ENCODE measurements at places on chromosomes 1 and 21.

GRCh38 chr1:3948344-3948743 is 48.3 kb upstream of the C1orf174 start:
- DNase-seq, result no peak

DNA sequence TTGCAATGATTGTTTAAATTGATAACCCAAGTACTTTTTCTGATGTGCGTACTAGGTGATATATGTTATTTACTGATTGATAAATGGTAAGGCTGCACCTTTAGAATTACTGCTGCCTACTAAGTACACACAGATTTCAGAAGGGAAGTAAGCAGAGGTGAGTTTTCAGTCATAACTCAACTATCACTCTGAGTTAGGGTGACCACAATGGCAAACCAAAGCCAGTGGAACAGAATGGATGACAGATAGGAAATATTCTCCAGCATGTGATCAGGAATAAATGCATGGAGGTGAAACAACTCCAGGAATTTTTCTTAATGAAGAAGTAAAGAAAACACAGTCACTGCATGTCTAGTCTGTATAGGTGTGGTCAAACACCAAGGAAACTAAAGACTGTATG is 7.5 kb upstream of the KCNJ15 start:
- DNase-seq, result no peak

DNA sequence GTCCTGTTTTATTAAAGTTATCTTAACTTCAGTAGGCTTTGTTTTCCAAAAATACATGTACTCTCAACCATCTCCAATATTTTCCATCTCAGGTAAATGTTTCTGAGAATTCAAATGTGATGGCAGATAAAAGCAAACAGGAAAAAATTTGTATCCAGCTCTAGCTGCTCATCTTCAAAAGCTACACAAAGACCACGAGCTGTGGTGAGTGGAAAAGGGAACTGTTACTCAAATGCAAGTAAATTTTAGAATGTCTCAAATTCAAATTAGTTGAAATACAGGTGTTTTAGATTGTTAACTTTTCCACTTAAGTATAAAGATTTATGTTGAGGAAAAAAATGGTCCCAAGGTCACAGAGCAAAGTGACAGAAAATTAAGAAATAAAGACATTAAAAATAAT is 216.0 kb downstream of the SLC45A1 start:
- no peak for DNase-seq

DNA sequence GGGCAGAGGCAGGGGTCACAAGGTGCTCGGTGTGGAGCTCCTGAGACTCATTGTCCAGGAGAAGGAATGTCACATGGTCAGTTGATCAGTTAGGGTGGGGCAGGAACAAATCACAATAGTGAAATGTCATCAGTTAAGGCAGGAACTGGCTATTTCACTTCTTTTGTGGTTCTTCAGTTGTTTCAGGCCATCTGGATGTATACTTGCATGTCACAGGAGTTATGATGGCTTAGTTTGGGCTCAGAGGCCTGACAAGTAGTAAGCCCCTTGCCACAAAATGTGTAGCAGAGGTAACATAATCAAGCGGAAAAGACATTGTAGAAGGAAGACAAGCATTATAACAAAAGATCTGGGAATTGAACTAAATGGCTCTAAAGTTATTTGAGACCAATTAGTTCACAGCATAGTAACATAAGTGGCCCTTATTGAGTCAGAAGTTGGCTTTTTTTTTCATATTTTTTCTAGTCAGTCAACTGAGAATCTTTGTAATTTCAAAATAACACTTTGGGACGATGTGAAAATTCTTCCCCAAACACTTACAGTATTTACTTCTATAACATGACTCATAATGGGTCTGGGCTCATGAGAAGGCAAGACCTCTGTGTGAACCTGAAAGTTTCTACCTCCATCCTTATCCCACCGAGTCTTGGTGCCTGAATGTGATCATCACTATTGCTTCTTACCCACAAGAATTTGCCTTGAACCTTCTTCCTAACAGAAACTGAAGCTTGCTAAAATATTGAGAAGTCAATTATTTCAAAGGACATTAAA is 137.0 kb upstream of the DPT start:
- DNase-seq, result no peak

DNA sequence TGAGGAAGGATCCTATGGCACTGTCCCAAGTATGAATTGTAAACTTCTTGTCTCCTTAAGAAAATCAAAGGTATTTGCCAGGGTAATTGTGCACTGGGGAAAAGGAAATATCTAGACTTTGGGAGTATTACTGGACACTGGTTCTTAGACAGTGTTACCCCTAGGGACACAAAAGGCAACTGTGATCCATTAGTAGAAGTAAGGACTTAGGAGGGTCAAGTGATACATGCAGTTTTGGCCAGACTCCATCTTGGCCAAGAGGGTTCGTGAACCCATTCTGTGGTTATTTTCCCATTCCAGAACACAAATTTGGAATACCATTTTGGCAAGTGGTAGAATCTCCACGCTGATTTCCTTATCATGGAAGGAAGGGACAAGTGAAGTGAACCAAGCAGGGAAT is 98.1 kb downstream of the TM2D1 start:
- no peak for DNase-seq

- DNase-seq, result no peak
Measured at GRCh38 chr1:51981555-51981954, 8.9 kb downstream of the RAB3B start.

GRCh38 chr1:176617881-176618280 is 154.9 kb downstream of the PAPPA2 start:
- peak; percentile 24 for DNase-seq

GRCh38 chr1:49465486-49466185 is 558.1 kb downstream of the AGBL4 start:
- DNase-seq, result no peak

GRCh38 chr1:10192263-10192662 is 18.1 kb upstream of the KIF1B start:
- DNase-seq, result no peak

DNA sequence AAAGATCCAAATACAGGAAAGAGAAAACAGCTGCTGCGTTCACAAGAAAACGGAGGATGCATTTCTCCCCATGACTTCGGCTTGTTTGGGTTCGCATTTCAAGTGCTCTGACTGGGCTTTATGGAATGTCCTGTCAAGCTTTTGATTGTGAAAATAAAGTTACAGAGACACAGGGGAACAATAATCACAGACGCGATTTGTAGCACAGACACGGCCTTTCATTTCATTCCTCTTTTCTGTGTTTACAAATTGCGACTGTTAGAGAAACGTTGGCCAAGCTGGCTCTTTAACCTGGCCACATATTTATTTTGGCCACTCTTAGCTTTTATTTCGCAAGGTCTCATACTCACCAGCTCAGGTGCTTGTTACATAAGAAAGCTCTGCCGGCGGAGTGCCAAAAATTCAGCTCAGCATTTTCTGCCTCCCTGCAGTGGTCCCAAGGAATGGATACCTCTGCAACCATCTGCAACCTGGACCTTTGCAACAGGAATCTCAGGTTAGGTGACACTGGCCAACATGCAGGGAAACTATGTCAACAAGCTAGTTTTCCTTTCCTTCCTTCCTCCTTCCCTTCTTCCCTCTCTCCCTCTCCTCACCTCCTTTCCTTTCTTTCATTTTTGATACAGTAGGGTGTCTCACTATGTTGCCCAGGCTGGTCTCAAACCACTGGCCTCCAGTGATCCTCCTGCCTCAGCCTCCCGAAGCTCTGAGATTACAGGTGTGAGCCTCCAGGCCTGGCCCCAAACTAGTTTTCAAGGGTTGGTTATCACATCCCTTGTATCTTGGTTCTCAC is 58.2 kb upstream of the SLC45A1 start:
- no peak for DNase-seq

GRCh38 chr1:207091200-207091908 is 2.7 kb downstream of the C4BPB start:
- DNase-seq, result no peak

DNA sequence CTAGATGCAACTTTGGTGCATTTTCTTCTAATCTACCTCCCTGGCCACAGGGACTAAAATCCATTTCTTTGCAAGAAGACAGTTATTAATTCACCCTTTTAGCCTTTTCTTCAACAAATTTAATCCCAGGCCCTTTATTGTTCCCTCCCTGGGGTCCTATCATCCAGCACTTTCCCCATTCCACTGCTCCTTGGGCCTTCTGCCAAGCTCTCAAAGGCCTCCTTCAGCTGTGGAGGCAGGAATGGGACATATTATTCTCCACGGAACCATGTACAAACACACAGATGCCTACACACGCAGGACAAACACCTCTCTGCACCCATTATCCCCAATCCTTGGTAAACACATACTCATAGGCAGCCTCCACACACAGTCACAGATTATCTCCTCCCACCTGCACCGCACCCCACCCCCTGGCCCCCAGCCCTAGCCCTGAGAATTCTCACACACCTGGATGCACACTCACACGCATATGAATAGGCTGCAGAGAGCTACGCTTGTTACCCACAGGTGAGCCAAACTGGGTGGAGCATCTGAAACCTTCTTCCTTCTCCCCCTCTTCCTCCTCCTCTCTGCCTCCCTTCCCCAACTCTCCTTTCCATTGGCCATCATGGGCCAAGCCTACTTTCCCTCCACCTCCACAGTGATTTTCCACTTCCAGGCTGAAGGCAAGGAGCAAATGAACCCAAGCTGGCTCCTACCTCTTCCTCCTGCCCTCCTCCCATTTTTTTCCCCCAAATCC is 11.7 kb downstream of the TAGLN2 start:
- DNase-seq, result no peak

- no peak for DNase-seq
Measured at GRCh38 chr1:154176337-154176736, 15.6 kb downstream of the TPM3 start.

- DNase-seq, result no peak
Measured at GRCh38 chr1:187027253-187027652, 198.5 kb downstream of the PLA2G4A start.

- no peak for DNase-seq
Measured at GRCh38 chr1:88730132-88730675, 46.1 kb downstream of the PKN2 start.

DNA sequence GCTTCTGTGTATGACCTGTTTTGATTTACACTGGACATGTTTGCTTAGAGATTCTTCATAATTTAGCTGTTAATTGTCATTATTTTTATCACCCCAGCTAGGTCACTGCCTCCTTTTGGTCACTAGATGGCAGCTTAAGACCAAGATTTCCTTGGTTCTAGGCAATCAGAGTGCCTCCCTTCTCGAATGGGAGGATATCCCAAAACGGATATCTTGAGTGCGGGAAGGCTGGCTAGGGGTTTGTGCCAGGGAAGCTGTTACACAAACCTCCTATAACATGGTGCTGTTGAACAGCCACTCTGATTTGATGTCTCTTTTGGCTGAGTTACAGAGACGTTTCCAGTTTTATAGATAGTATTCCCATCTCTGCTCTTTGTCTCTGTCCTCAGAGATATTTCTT is 283.5 kb downstream of the S1PR1 start:
- peak; percentile 3 for DNase-seq

- DNase-seq, result no peak
Measured at GRCh38 chr1:80542231-80542630, 1258.5 kb upstream of the ADGRL2 start.

DNA sequence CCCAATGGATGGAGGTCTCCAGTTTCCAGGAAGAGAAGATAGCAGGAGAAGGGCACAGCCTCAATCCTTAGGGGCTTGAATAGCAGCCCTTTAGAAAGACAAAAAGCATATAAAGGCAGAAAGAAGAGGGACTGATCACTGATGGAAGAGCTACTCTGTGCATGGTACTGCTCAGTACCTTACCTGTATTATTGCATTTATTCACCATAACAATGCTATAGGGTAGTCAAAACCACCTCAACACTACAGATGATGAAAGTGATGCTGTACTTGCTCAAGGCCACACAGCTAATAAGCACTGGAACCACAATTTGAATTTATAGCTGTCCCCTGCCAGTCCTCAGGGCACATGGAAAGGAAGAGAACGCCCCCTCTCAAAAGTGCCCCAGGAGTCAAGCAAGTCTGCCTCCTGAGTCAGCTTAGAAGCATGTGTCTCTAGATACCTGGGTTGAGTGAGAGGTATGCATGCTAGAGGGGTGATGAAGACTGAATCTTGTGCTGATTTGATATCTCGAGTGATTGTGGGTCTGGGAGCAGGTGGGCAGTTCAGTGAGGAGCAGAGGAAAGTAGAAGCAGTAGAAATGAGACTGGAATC is 13.6 kb downstream of the DDAH1 start:
- DNase-seq, result no peak

DNA sequence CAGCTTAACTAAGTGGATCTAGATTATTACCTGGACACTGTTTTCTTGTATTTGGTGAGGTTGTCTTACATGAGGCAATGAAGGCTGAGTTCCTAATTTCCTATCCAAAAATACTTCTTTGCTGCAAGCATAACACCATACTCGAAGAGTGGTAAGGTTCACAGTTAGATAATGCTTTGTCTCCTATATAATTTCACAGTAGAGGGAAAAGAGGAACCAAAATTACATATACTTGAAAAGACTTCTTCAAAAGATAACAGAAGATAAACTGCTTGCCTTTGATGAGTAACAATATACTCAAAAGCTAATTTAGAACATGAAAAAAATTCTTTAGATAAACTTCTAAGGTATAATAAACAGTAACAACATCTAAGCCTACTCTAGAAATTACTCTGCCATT is 20.4 kb downstream of the USP33 start:
- DNase-seq, result no peak

DNA sequence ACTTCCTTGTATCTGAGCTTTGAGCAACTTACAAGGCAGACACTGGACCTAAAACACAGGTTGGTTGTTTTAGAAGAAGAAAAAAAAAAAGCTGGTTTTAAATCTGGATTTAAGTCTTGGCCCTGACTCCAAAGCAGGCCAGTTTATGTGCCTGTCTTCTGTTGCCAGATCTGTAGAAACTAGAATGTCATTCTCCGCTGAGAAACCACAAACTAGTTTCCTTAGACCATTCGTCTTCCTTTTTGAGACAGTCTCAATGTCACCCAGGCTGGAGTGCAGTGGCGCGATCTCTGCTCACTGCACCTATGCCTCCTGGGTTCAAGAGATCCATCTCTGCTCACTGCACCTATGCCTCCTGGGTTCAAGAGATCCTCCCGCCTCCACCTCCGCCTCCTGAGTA is 33.9 kb downstream of the APP start:
- DNase-seq, result no peak

- no peak for DNase-seq
Measured at GRCh38 chr1:60108196-60108595, 34.6 kb upstream of the C1orf87 start.

DNA sequence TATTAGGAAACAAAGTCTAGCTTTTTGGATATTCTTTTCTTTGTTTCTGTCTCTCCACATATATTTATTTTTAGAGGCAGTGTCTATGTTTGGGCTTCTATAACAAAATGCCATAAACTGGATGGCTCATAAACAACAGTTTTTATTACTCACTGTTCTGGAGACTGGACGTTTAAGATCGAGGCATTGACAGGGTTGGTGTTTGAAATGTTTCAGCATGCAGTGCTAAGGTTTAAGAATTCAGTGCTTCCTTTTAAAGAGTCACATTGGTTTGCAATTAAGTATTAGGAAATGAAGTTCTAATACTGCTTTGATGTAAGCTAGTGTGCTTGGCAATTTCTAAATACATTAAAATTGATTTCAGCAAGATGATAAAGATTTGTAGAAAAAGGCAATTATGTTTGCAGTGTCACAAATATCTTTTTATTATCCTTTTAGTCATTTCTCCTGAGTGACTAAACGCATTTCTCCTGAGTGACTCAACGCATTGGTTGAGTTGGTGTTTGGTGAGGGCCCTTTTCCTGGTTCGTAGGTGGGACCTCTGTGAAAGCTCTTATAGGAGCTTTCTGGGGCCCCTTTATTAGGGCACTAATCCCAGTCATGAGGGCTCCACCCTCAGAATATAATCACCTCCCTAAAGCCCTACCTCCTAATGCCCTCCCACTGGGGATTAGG is 317.0 kb downstream of the USP25 start:
- DNase-seq, result no peak

- peak; percentile 53 for DNase-seq
Measured at GRCh38 chr1:151494741-151495281, 16.4 kb upstream of the CGN start.
